ENCODE measurements at places on chromosomes 7 and 10. TPM values are rescaled to one million over a fixed set of nuclear protein-coding genes. Genes with fewer than 3 reads are reported as not detected.
A peak's percentile ranks its signal among the peaks of the same experiment; 100 is the strongest.

SPDYE9 gene
- not detected for polyA plus RNA-seq

ADAM12 gene
- not detected for polyA plus RNA-seq

PRF1 gene
- 27.6 TPM for polyA plus RNA-seq

DNA sequence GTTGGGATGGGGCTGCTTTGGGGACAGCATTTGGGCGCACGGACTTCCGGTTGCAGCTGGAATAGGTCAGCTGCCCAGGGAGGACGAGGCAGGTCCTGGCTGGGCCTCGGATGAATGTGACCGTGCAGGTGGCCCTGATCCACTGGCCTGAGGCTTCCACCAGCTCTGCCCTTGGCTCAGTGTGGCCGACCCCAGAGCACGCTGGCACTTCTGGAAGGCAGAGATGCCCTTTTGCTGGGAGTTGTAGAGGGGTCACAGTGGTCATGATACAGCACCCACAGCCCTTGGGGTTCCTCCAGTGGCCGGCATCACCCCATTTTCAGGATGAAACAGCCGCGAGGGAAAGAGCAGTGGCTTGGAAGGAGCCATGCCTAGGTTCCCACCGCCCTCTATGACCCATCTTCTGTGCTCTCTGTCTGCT lies 19.0 kb downstream of the ADCY1 start:
- H3K4me1 ChIP-seq, result no peaks in the 10 kb centered on the region
- DNase-seq, result no peak
- no peak overlapping the region for H3K27ac ChIP-seq
- no peaks in the 10 kb centered on the region for H3K27me3 ChIP-seq
- H3K4me3 ChIP-seq, result no peak overlapping the region
- no peaks in the 10 kb centered on the region for H3K36me3 ChIP-seq

DNA sequence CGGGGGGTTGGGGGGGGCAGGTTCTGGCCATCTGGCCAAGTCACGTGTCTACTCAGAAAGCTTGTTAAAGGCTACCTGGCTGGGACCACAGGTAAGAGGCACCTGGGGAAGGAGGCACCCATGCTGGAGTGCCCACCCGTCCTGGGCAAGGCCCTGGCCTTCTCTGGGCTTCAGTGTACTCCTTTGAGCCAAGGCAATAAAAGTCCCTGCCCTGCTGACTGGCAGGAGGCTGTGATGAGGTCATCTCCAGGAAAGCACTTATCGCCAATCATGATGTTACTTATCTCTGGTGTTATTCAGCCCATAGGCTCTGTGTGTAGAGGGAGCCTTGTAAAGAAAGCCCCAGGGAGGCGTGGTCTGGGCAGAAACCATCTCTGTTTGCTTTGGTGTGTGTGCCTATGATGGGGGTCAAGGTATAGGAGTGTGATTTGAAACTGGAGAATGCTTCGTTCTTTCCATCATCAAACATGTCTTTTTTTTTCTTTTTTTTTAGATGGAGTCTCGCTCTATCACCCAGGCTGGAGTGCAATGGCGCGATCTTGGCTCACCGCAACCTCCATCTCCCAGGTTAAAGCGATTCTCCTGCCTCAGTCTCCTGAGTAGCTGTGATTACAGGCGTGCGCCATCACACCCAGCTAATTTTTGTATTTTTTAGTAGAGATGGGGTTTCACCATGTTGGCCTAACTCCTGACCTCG lies 2.5 kb upstream of the CLDN4 start:
- no peaks in the 10 kb centered on the region for H3K36me3 ChIP-seq
- H3K4me3 ChIP-seq, result no peak overlapping the region
- DNase-seq, result no peak
- H3K27me3 ChIP-seq, result no peaks in the 10 kb centered on the region
- H3K27ac ChIP-seq, result no peak overlapping the region
- peaks cover 8% of the 10 kb centered on the region for H3K4me1 ChIP-seq

DNA sequence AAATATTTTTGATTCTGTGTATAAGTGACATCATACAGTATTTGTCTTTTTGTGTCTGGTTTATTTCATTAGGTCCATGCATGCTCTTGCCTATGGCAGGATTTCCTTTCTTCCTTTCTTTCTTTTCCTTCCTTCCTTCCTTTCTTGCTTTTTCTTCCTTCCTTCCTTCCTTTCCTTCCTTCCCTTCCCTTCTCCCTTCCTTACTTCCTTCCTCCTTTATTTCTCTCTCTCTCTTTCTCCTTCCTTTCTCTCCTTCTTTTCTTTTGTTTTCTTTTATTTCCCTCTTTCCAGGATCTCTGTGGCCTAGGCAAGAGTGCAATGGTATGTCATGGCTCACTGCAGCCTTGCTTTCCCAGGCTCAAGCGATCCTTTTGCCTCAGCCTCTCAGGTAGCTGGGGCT lies 31.4 kb upstream of the CALU start:
- H3K27me3 ChIP-seq, result no peaks in the 10 kb centered on the region
- H3K27ac ChIP-seq, result no peak overlapping the region
- H3K36me3 ChIP-seq, result no peaks in the 10 kb centered on the region
- no peak overlapping the region for H3K4me3 ChIP-seq

GRCh38 chr10:131081376-131081775 lies 230.1 kb downstream of the TCERG1L start:
- no peak overlapping the region for H3K4me3 ChIP-seq
- no peaks in the 10 kb centered on the region for H3K27me3 ChIP-seq
- DNase-seq, result peak; percentile 47
- H3K4me1 ChIP-seq, result peaks cover 38% of the 10 kb centered on the region
- peak overlapping the region; percentile 41 for H3K27ac ChIP-seq

All from naive thymus-derived CD4-positive, alpha-beta T cell (primary cell).